ENCODE measurements at places on chromosomes 5 and 9.

DNA sequence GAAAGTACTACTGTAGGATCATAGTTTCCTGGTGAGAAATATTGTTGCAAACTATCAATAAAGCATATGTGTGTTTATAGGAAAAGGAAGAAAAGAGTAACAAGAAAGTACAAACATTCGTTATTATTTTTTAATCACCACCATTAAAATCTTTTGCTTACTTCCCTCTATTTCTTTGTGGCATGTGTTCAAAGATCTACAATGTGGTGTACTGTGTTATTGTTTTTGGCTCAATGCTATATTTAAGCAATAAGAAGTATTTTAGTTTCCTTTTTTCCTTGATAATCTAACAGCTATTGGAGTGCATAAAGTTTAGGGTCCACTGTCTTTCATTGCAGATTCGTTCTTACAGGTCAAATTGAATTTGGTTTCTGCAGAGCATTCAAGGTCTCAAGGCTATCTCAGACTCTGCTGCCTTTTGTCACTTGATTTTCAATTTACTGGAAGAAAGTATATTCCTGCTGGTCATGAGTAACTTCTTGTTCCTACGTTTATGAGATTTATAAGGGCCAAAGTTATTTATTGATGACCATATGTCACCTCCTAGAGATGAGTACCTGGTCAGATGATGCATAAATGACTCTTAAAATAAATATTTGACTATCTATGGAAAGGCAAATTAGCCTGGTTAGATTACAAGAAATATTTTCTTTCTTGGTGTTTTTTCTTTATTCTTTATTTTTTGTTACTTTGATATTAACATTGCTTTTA, 323.0 kb downstream of the TMEM167A start:
- no peak for DNase-seq

GRCh38 chr5:159240301-159240870, 22.7 kb upstream of the UBLCP1 start:
- no peak for DNase-seq

DNA sequence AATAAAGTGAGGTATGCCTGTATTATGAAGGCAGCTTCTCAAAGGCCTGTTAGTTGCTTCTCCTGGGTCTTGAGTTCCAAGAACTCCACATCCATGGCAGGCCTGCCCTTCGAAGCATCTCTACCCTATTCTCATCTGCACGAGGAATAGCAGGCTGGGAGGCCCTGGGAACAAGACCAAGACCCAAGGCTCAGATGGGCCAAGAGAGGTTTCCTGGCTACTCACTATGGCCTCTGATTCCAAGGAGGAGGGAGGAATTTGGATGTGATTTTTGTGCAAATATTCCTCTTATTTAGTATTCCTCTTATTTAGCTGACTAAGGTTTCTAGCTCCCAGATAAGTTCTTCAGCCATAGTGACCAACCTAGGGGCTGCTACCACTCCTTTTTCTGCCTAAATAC, 151.3 kb downstream of the SAXO1 start:
- DNase-seq = no peak

DNA sequence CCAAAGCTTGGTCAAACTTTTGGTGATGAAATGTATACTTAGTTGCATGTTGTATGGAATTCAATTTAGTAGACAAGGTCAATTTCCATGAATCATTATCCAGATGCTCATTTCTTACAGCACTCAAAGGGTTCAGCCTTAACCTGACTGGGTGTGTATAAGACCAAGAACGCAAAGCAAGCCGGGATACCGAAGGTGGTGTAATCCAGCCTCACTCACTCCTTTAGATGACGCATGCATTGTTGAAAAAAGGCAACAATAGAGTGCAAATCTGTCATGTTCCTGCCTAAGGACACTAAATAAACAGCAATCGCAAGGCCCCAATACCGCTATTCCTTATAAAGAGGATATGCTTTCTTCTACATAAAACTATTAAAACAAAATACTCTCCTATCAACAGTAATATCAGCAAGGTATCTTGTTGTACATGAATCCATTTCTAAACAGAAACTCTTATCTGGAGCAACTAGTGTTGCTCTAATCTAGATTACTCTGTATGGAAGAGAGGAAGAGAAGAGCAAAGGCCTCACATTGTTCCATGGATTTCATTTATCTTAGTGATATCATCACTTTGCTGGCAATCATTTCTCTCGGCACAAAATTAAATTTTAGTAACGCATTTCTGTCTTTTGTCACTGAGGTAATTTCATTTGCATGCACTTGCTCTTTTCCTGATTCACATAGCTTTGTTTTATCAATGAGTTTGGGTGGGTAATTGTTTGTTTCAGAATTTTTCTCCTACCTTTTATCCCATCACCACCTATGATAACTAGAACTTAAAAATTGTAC, 96.2 kb downstream of the PLK2 start:
- DNase-seq = no peak

GRCh38 chr5:144318460-144318859, 147.8 kb downstream of the KCTD16 start:
- DNase-seq = no peak

DNA sequence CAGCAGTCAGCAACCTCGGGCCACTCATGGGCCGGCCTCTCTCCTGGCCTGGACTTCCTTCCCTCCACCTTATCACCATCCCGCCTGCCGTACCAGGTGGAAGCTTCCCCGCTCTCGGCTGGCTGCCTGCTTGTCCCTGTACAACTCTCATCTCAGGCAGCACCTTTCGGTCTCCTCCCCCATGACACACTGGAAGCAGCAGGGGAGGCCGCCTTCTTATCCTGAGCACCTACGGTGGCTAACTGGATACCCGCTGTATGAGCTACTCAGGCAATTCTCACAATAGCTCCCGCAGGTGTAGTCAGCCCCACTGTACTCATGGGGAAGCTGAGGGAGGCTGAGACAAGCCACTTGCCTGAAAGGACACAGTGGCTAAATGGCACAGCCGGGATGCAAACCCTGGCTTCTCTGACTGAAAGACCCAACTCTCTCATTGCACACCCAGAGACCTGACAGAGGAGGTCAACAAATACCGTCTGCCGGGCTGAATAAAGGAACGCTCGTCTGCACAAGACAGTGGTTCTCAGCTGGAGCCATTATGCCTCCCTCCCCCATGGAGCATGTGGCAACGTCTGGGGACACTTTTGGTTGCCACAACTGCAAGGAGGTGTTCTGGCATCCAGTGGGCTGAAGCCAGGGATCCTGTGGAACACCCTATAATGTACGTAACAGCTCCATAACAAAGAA, 9.6 kb downstream of the STK10 start:
- no peak for DNase-seq

DNA sequence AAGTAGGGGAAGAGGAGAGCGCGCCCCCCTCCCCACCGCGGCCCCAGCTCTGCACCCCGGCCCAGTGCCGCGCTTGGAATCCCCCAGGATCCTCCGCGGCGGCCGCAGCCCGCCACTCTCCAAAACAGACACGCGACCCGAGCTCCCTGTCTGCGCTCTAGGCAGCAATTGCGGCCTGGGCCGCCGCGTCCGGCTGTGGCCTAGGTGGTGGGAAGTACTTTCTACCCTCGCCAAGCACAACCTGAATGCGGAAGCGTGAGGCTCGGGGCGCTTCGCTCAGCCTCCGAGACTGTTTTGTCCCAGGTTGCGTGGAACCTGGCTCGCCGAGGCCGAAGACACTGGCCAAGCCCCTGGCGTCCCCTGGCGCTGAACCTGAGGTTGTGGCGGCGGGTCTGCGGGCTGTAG, 3.3 kb upstream of the FOXB2 start:
- no peak for DNase-seq

DNA sequence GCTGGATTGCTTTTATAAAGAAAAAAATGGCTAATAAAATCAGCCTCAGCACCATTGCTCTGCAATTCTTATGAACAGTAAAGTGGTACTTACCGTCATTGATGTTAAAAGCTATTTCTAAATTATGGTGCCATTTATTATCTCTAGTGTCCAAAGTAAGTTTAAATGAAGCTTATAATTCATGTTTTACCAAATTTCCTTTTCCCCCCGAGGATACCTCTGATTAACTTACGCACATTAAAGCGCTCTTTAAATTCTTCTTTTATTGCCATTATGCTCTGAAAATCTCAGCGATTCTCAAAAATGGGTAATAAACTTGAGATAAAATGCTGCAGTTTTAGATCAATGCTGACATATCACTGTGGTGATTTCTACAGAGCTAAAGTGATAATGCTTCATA, 13.5 kb downstream of the TLX3 start:
- no peak for DNase-seq

DNA sequence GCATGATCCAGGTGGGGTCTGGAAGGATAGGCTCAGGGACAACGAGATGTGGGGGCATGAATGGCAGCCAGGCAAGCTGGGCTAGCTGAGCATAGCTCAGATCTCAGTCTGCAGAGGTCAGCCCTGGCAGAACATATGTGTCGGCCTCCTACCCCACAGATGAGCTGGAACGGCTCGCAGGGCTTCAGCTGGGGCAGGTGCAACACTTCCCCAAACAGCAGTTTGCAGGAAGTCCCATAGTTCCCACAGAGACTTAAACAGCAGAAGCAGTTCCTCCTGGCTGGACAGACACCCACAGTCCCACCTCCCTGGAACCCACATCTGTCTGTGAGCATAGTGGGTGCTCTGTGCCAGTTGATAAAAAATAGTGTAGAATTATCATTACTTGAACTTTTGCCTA, 404.6 kb downstream of the GADD45G start:
- no peak for DNase-seq

DNA sequence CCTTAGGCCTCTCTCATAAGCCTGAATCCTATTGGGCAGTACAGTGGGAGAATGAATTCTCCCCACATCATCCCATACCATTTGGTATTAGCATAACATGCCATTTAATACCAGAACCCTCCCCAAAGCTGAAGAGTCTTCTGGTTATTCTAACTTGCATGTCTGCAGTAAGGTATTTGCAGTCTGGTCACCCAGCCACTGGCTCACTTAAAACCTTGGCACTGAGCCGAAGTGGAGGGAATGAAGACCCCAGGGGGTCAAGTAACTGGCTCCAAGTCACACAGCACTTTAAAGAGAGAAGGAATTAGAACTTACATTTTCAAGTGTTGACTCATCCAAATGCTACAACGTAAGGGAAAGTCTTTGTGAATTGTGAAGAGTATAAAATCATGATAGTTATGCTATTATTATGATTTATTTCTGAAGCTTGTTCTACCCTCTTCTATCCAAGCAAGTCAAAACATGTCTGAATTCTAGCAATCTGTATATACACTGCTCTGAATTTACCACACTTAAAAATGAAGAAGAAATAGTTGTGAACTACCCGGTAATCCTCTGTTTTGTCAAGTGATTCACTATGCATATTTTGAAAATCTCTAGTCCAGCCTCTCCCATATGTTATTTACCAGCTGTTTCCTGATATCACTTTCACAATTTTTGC, 28.5 kb downstream of the GLRA1 start:
- no peak for DNase-seq

DNA sequence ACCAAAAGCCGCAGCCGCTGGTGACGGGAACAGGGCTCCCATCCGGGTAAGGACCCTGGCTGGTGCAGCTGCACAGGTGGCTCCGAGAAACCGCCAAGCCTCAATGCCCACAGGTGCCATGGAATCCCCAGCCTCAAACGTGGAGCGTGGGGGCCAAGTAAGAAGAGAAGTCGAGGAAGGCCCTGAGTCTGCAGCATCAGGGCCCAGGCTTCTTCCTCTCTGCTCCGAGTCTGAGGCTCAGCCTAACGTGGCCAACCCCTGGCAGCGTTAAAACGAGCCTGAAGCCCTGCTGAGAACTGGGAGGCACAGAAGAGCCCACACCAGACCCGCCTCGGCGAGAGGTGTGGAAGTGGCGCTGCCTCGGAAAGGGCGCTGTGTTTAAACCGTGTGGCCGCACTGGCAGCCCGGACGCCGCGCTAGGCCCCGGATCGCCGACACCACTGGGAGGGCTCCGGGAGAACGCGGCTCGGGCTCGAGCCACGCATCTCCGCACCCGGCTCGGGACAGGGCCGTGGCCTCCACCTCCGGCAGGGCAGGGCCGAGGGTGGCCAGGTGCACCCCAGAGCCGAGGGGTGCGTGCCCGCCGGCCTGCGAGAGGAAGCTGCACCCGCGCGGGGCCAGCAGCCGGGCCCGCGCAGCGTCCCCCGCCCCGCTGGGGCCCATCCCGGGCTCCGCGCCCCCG, 730 bp downstream of the ZMYND19 start:
- no peak for DNase-seq

- no peak for DNase-seq
These were observed 845.3 kb upstream of the PTPRD start for GRCh38 chr9:11457825-11458790.

DNA sequence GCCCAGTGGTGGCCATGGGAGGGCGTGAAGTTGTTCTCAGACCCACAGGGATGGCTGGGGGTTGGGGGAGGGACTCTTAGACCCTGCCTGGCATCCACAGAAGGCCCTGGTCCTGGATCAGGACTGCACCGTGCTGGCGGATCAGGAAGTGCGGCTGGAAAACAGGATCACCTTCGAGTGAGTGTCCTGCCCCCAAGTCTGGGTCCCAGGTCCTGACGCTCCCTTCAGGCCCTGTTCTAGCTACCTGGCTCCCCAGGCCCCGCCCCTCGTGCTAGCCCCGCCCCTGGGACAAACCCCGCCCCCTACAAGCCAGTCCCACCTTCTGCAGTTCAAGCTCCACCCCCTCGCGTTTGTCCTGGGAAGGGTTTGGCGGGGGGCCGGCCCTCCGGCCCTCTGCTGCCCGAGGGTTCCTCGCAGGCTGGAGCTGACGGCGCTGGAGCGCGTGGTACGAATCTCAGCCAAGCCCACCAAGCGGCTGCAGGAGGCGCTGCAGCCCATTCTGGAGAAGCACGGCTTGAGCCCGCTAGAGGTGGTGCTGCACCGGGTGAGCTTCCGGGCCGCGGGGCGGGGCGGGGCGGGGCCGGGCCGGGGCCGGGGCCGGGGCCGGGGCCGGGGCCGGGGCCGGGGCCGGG, 12.9 kb downstream of the RGS14 start:
- DNase-seq = peak; percentile 26

DNA sequence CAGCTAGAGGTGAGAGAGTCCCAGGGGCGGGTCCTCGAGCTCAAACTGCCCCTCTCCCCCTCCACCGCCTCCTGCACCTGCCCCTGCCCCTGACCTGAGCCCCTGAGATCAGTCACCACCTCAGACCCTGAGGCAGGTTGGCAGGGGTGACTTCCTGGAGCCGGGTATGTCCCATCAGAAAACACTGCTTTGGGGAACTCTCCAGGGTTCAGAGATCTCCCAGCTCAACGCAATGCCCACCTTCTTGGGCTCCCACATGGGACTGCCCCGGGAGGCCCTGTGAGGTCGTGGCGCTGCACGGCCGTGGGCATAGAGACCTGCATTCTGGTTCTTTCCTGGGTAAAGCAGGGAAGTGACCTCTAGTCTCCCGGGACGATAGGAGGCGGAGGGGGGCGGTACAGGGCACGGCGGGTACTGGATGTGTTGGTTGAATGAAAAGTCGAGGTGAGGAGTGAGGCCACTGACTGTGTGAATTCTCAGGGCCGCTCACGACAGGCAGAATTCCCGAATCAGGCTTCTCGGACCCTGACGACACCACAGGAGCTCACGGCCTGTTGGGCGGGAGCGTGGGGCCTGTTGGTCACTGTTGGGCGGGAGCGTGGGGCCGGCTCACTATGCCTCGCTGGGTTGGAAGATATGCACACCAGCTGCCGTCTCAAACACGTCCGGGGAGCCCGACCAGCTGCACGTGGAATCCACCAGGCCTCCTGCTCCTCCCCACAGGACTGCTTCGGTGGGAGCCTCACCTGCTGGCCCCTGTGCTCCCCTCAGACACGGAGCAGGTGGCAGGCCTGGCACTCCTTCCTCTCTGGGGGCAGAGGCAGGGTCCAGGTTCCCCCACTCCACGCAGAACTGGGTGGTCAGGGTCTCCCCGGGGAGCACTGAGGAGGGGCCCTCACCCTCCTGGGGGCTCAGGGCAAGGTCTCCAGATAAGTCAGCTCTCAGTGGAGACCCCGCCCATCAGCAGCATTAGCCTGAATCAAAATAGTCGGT, 178.0 kb upstream of the PPP1R26 start:
- no peak for DNase-seq

Measured in C1 segment of cervical spinal cord (tissue), 14 donors.